ENCODE measurements at places on chromosomes 6 and 20.

GRCh38 chr6:128478230-128479047 lies 42.0 kb downstream of the PTPRK start:
- DNase-seq: no peak

GRCh38 chr6:119171864-119172588 lies 93.6 kb upstream of the FAM184A start:
- no peak for DNase-seq

GRCh38 chr20:46230801-46231282 lies 77.5 kb downstream of the CDH22 start:
- DNase-seq: no peak

GRCh38 chr6:125346201-125346925 lies 44.6 kb upstream of the HDDC2 start:
- DNase-seq: no peak

DNA sequence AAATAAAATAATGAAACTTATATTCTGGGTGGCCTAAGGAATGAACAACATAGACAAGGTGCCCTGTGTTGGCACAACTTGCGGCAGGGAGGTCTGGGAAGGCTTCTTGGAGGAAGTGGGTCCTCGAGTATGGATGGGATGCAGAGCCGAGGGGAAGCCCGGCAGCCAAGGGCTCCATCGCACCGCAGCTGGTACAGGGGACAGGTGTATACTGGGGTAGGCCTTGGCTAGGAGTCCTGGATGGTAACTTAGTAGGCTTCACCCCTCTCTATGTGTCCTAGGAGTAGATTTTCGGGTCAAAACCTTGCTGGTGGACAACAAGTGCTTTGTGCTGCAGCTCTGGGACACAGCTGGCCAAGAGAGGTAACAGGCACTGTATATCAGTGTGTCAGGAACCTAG lies 28.0 kb downstream of the RAB44 start:
- no peak for DNase-seq

DNA sequence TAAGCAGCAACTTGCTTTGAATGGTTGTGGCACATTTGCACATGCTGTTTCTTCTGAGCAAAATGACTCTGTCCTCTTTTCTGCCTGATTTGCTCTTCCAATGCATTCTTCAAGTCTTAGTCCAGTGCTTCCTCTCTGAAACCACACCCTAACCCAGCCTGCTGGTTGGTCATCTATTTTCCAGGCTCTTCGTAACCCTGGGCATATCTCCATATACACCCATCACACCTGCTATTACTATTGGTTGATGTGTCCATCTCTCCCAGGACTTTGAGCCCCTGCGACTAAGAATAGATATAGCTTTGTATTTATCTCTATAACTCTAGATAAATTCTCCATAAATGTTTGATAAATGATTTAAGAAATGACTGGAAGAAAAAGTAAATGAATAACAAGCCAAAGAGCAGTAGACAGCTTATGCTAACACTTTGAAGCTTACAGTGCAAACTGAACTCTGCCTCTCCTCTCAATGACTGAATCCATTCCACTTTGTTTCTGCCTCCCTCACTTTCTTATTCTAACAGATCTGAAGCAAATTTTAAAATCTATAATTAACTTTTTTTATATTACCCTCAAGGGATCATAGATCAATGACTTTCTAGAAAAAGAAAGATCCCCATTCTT lies 59.7 kb upstream of the NT5E start:
- no peak for DNase-seq

DNA sequence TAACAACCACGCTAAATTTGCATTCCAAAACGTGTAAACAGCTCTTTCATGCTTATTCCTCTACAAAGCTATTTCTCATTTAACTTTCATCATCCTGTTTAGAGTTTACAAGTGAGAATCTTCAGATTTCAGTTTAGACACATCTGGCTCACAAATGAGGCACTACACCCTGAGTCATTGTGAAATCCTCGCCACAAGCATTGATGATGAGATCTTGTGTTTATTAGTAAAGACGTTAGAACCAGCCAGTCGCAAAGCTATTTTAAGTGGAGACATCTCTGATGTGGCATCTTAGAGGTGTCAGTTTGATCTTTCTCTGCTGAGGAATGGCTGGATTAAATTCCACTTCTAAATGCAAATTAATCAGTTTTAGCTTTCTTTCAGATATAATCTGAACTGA lies 8.3 kb upstream of the ISM1 start:
- DNase-seq: no peak

DNA sequence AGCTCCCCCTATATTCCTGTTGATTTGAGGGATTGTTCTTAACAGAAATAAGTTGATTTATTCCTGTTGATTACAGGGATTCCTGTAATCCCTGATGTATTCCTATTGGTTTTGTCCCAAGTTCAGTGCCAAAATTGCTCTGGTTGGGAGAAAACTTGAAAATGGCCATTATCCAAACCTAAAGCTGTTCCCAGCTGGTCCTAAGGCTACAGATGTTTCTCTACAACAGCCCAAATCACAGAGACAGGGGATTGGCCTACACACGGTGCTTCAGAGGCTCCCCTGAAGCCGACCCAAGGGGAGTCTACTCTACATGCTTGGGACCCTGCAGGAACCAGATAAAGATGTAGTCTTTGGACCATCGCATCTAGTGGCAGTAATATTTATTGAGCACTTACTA lies 99.0 kb upstream of the AKAP12 start:
- DNase-seq: no peak

- no peak for DNase-seq
These were observed 39.9 kb downstream of the SCGN start for GRCh38 chr6:25691894-25692293.

DNA sequence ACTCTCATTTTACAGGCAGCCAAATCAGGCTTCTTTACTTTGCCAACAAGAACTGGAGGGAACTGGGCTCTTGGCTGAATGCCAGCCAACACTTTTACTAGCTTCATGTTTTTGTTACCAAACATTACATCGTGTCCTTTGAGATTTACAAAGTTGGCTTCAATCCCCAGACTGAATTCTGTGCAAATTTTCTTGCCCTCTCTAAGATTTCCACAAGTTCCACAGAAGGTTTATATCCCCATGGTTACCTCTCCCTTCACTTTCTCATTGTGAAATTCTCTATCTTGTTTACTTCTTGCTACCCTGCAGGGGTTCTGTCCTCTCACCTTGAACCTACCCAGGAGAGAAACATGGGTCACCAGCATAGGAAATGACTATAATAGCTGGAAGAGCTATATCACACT lies 37.6 kb upstream of the PLCB1 start:
- DNase-seq: no peak
